Left forelimb (tissue), 1 donor: ENCODE measurements at places on chromosomes 5 and 9.

DNA sequence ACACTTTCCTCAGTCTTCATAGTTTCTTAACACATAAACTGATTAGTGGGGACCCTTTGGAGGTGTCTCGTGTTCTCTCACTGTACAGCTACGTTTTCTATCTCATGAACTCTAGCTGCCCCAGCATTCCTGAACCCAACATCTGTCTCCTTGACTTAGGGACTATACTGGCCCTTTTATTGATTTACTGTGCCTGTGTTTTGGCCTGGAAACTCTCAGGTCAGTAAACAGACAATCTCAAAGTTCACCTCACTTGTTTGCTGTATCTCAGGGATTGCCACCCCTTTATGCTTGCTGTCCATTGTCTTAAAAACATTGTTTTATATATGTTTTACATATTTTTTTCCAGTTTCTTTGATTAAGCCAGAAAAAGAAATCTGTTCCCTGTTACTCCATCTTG, 222.8 kb downstream of the FAM170A start:
- no peak for DNase-seq

GRCh38 chr5:43560128-43560527, 3.3 kb upstream of the PAIP1 start:
- DNase-seq: no peak

DNA sequence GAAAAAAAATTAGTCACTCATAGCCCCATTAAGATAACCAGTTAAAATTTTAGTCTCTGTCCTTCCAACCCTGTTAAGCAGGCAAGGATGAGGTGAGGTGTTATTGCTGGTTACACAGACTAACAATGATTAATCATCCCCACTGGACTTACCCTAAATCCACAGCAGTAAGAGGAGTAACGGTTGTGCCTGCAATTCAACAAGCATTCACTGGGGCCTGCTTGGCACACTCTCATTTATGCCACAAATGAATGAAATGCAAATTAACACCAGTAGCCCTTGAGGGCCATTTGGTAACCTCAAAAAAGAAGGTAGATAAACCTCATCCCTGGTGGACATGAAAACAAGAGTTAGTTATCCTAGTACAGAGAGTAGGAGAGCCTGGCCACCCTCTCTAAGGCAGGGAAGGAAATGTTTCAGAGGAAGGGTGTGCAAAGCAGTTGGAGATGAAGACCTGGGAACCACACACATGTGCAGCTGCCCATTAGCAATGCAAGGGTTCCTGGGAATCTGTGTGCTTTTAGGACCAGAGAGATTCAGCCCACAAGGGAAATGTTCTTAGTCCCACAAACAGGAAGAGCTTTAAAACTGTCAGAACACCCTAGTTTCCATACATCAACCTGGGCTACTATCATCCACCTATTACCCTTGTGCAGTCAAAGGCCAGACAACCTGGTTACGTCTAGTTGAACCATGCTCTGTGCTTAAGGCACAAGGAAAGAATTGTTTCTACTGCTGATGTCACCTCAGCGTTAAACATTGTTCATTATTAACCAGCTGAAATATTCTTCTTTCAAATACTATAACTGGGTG, 7.7 kb downstream of the LHFPL2 start:
- DNase-seq: no peak

DNA sequence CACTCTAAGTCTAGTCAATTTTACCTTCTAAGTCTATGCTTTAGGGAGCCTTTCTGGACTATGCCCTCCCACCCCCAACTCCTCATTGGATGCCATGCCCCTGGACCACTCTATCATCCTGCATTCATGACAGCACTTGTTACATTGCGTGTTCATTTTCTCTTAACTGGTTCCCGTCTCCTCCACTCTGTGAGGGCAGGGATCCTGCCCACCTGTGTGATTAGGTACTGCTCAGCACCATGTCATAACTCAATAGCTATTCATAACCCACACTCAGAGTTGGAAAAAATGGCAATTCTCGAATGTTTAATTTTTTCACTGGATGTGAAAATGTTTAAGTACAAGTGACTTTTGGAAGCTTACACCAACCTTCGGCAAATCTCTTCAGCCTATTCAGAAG, 88.5 kb downstream of the PRLR start:
- DNase-seq: no peak

DNA sequence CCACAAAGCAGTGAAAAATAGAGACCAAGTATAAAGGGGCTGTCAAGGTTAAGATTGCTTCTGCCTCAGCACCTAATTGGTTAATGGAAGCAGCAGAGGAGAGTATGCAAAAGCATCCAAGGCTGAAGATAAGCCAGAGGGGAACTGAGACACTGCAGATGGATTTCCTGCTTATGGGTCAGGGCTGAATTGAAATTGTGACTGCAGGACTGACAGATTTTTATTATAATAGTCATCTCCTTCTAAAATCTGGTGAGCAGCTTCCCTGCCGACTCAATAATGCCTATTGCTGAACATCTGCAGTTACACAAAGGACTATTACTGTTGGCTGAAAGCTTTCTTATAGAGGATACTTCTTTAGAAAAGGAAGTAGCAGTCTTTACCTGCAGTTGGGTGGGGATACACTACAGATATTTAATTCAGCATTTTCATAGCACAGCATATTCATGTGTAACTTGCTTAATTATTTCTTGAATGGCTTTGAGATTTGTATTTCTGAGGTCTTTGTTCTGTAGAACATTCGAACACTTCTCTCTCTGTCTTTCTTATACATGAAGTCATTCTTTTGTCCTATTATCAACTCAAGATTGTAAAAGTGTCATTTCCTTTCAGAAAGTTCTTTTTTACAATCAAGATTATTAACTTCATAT, 363.0 kb upstream of the RIOK2 start:
- no peak for DNase-seq

GRCh38 chr5:135221696-135222095, 177.3 kb downstream of the MACROH2A1 start:
- no peak for DNase-seq

- DNase-seq: no peak
These were observed 755 bp downstream of the DND1 start for GRCh38 chr5:140672455-140673186.

- DNase-seq: no peak
These were observed 36.8 kb downstream of the ROPN1L start for GRCh38 chr5:10478436-10478835.

DNA sequence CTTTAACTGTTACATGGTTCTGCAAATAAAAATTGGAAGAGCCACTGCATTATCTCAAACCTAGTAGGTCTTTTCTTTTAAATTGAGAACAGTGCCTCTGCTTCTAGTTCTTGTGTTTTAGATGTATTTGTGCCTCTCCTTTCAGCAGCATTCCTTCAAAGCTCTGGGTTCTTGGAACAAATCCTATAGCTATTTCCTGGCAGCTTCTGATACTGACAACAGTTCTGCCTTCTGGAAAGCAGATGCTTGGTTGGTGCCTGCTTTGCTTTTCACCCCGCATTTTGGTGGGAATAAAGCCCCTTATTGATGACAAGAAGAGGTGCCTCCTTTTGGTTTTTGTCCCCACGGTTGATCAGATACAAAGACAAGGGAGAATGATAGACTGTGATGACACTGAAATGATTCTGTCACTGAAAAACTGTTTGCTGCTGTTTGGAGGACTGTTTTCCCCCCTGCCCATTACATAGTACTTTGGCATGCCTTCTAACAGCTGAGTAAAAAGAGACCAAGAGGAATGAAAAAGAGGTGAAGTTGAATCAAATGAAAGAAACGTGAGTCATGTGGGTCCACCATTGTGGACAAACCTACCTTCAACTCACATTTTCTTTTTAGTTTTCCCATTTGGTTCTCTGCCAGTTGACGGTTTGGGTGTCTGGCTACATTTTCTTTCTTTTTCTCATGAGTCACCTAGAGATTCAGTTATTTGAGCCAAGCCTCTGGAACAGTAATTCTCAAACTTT, 5.6 kb downstream of the PTCD2 start:
- no peak for DNase-seq

DNA sequence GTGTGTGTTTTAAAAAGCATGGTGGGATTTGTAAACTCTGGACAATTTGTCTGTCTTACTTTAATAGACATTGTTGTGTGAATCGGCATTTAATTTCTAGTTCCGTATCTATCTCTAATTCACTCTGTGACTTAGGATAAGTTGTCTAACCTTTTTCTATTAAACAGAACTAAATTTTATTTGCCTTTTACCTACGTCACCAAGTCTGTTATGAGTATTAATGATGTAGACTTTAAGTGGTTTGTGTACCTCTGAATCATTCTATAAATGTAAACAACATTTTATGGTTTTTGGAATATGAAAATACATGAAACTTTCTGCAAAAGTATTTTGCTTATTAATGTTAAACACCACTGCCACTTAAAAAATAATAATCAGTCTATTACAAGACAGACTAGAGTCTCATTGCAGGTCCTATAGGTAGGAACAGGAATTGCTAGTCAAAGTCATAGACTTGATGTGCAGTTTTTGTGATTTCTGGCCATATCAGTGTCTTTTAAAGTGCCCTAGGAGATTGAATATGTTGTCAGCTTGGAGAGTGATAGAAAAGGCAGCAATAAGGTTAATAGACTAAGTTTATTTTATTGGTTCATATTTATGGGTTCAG, 5.6 kb downstream of the RBM27 start:
- no peak for DNase-seq

DNA sequence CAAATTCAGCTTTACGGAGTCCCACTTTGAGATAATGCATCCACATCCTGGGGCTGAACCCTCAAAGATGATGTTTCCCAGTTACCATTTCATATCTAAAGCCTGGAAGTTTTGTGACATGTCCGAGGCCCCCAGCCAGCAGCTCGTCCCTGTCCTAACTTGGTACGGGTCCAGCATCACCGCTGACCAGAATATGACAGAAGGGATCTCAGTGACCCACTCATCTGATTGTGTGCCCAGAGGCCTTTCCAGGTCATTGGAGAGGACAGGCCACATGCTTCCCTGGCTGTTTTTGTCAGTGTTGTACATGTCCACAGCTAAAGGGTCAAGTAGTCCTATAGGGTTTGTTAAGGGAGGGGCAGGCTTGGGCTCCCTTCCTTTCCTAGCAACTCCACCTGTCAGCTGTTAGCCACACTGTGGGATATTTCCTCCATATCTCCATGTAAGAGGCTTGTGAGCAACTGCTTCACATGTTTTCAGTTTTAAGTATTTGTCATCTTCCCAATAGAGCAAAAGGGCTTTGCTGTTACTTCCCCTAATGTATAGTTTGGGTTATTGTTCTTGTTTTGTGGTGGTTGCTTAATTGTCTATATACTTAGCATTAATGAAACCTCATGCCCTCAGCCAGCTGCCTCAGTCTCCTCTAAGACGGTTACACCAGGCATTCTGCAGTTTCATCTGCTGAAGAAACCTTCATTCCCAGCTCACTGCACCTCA, 33.4 kb downstream of the SECISBP2 start:
- no peak for DNase-seq

- DNase-seq: no peak
These were observed 551.9 kb downstream of the PRELID2 start for GRCh38 chr5:145283141-145283810.

DNA sequence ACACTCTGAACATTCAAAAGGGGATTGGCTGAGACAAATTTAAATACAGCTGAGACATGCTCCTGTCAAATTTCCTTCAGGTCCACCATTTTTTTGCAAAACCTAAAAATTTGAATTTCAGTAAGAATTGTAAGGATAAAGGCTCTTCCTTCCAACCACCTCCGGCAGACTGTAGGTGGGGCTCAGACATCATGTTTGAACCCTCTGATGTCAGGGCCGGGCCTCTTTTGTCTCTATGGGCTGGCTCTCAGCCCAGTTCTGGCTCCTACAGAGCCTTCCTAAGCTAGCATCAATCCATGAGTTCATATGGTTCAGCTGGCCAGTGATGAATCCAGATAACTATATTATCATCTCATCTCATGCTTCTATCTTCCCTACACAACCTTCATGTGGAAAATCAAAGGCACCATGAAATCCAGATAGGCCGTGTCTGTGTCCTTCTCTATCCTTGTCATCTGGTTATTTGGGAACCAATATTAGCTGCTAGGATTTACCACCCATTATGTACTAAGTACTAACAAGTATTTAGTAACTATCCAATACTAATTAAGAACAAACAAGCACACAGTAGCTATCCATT, 44.2 kb downstream of the NIPSNAP3B start:
- no peak for DNase-seq
